ENCODE measurements at places on chromosomes 12 and 14.

DNA sequence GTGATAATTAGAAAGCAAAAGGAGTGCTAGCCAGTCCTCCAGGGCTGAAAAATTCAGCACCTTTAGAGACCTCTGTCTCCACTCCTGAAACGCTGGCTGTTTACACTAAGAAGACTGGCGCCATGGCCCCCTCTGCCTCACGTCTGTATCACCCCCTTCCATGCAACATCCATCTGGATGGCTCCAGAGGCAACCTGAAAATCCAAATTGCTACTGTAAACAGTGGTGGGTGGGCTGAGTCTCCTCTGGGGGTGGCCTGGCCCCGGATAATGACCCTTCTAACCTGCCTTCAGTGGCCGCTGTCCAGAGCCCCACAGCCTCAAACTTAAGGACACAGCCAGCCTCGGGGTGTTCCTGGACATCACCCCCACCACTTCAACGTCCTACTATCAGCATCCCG is 1.4 kb downstream of the PRKD1 start:
- DNase-seq = no peak

GRCh38 chr14:92472860-92473259 is 40.7 kb upstream of the RIN3 start:
- no peak for DNase-seq

DNA sequence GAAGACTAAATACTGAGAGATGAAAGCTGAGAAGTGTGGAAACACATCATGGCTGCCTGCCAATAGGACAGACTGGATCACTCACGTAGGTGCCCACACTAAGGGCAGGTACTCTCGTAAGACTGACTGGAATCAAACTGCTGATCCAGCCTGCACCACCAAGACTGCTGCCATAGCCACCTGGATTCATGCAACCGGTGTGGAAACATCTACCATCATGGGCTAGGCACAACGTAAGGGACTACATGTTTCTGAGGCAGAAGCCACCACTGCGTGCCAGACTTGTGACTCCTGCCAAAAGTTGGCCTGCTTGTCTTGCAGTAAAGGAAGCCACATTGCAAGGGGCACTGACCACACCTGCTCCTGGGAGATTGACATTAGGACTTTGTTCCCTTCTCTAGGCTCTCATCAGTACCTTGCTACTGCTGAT is 3.8 kb downstream of the POMT2 start:
- DNase-seq = no peak

- no peak for DNase-seq
Observed at GRCh38 chr12:6450091-6450868, 1.6 kb upstream of the TAPBPL start.

DNA sequence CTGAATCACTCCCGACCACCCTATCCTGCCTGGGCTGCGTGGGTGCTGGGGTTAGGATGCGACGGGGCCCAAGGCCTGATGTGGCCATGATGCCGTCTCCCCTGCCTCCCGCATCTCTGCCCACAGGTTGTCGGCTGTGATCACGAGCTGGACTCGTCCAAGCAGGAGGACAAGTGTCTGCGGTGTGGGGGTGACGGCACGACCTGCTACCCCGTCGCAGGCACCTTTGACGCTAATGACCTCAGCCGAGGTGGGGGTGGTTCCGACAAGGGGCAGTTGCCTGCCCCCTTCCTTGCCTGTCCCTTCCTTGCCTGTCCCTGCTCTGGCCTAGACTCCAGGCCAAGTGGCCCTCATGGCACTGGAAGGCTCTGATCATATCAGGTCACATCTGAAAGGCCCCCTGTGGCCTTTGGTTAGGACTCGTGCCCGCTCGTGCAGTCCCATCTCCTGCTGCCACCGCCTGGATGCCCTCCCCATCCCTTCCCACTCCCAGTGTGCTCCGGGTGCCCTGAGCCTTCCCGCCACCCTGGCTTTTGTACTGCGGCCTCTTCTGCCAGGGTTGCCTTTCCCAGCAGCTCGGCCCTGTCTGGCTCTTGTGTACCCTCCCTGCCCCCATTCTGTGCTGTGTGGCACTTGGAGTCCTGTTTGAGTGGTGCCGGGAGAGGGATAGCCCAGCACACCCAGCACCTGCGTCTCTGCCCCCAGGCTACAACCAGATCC is 13.6 kb downstream of the PAPLN start:
- no peak for DNase-seq

DNA sequence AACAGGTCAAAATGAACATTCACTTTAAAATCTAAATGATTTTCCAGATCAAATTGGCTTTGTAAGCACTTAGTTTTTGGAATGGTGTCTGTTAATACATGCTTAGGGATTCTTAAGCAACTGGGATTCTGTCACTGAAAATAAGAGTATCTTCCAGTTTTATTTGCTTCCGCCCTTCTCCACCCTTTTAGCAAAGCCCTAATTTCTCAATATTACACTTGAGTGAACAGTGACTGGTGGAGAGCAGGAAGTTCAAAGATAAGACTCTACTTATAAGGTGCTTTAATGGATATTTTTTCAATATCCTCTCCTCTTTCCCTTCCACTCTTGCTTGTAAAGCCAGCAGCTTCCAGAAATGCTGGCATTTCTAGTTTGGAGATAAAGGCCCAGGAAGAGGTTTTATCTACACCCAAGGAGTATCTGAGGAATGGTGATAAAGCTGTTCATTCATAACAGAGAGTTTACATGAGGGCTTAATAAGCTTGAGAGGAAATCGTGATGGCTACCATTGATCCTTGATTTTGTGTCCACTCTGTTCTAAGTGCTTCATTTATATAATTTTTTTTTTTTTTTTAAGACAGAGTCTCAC is 265.9 kb upstream of the PRICKLE1 start:
- no peak for DNase-seq

DNA sequence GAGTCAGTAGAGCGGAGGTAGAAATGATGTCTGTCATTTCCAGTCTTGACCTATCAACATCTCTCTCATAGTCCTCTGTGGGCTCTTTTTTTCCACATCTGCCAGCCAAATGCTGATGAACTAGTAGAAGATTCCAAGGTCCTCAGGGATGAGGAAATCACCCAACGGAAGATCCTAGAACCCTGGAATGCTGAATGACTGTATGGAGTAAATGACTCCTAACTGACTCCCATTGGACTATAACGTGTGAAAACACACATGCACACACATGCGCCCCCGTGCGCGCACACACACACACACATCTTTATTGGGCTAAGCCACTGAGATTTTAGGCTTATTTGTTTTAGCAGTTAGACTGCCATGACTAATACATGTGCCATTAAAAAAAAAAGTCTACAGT is 159.2 kb downstream of the MYRFL start:
- DNase-seq = no peak

GRCh38 chr12:19520646-19521415 is 81.5 kb downstream of the AEBP2 start:
- DNase-seq = no peak

DNA sequence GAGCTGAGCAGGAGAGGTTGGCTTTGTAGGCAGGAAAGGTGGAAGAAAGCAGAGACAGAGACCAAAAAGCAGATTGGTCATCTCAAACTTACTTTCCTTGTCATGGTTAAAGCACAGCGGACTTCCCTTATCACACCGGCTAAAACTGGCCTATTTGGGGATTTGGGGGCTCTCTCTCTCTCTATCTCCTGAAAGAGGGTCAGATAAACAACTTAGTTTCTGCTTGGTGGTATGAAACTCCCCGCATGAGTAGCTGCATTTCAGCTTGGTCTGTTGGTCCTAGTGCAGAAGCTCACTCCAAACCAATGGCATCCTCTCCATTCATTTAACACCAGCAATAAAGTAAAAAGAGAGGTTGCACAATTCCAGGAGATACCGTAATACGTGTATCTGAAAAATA is 57.1 kb downstream of the TNFAIP2 start:
- no peak for DNase-seq

- DNase-seq = no peak
Observed at GRCh38 chr14:75422169-75422568, 5.7 kb upstream of the JDP2 start.

DNA sequence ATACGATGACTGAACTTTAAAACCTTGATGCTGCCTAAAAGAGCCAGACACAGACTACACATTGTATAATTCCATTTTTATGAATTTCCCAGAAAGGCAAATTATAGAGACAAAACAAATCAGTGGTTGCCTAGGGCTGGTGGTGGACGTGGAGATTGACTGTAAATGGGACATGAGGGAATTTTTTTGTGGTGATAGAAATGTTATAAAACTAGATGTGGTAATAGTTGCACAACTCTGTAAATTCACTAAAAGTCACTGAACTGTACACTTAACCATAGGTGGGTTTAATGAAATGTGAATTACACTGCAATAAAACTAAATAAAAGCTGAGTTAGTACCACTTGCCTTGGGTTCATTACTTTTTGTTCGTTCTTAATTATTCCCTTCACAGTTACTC is 72.1 kb downstream of the PLEKHA5 start:
- no peak for DNase-seq

DNA sequence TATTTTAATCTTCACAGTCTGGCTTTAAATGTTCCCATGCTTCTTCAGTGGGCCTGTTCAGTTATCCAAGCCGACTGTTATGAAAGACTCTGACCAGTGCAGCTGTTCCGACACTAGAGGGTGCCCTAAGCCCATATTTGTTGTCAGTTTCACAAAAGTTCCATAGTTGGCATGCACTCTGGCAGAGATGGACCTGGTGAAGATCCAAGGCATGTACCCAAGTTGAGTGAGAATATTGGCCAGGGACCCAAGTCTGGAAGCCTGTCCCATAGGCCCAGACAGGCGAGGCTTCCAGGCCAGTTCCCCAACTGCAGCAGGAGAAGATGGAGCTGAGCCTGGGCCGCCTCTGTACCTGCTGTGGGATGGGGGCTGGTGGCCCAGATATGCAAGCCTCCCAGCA is 27.4 kb upstream of the GUCY2C start:
- DNase-seq = peak; percentile 14

DNA sequence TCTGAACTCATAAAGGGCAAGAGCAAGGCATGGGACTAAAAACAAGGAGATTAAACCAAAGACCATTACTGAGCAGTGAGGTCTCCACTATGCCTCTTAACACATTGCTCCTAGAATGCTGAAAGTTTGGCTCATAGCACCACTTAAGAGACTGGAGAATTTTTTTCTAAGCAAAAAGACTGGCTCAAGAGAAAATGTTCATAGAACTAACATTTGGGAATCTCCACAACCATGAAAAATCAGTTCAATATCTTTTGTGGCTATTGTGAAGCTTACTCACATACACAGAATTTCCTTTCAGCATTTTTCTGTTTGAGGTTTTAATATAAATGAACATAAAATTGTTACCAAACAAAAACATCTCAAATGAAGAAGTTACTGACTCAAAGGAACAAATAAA is 255.8 kb downstream of the CCDC91 start:
- DNase-seq = no peak

DNA sequence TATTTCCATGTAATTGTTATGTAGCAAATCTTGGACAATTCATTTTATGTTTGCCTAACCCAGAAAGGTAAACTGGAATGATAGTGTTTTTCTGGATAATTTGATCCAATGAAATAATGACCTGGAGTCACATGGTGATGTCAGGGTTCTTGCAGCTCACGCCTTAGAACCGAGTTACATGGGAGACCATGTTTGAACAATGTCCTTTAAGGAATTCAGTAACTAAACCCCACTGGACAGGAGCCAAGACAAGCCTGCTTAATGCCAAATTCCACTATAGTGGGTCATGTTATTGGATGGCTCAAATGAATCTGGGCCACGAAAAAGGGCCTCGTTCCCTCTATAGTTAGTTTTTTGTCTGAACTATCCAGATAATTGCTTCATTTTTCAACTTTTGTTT is 255.8 kb upstream of the HMGA2 start:
- no peak for DNase-seq

- no peak for DNase-seq
Observed at GRCh38 chr12:13630354-13630753, 351.0 kb downstream of the GRIN2B start.

DNA sequence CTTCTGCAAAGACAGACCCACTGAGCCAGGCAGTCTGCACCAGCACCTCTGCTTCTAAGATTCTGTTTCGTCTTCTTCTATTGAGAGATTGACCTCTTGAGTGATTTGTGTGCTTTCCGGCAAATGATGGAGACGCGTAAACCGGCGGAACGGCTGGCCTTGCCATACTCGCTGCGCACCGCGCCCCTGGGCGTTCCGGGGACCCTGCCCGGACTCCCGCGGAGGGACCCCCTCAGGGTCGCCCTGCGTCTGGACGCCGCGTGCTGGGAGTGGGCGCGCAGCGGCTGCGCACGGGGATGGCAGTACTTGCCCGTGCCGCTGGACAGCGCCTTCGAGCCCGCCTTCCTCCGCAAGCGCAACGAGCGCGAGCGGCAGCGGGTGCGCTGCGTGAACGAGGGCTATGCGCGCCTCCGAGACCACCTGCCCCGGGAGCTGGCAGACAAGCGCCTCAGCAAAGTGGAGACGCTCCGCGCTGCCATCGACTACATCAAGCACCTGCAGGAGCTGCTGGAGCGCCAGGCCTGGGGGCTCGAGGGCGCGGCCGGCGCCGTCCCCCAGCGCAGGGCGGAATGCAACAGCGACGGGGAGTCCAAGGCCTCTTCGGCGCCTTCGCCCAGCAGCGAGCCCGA is 703 bp downstream of the ASCL4 start:
- peak; percentile 26 for DNase-seq

DNA sequence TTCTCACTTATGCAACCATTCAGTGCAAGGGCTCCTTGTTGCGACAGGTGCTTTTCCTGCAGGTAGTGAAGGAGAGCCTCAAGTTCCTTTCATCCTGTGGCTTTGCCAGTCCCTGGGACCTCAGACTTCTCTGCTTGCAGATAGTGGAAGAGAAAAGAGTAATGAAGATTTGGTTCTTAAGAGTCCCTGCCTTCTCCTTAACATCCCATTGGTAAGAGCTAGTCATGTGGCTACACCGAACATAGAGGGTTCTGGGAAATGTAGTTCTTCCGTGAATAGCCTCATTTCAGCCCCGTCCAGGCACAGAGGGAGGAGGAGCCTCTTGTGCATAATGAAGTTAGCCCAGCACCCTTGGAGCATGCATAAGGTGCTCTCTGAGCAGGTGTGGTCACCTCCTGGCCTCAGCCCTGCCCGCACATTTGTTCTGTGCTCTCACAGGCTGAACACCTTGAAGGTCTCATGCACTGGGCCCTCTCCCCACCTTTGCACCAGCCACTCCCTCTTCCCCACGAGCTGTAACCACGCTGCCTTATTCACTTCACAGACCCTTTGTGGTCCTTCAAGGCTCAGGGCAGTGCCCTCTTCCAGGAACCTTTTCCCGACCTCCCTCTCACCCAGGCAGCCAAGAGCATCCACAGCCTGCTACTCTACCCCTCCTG is 134.0 kb downstream of the BCL11B start:
- no peak for DNase-seq

GRCh38 chr14:71193663-71194062 is 286.4 kb downstream of the PCNX1 start:
- no peak for DNase-seq

Data from neural crest cell (in vitro differentiated cells).